ENCODE measurements at places on chromosomes 11 and 22.
A peak's percentile ranks its signal among the peaks of the same experiment; 100 is the strongest.

GRCh38 chr11:69667619-69668604 is 7.2 kb downstream of the LTO1 start:
- DNase-seq = no peak

DNA sequence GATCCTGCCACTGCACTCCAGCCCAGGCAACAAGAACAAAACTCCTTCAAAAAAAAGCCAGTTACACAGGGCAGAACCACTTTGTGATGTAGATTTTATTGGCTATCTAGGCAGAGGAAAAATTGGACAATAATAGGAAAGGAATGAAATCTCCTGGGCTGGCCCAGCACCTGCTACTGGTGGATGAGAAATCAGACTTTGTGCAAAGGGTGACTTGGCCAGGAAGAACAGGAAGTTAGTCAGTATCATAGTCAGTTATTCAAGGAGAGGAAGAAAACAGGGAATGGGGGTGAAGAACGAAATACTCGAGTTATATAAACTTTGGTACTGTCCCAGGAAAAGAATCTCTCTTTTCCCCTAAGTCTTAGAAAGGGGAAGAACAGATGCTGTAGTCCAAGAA is 11.0 kb upstream of the SPTBN2 start:
- no peak for DNase-seq

GRCh38 chr11:3341298-3341697 is 37.6 kb downstream of the ZNF195 start:
- peak; percentile 16 for DNase-seq

DNA sequence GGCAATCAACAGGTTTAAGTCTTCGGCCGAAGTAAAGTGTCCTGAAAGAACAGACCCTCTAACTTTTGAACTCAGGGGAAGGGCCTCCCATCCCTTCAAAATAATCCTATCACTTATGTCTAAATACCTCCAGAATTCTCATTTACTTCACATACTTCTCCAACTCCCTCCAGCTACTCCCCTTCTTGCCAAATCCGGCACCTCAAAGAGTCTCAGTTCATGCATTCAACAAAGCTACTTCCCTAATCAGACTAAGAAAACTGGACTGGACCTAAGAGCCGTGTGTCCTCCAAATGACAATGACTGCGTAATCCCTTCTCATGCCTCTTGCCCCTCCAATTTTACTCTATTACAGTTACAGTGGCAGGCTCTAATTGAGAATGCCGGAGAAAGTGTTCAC is 1.3 kb downstream of the DDB1 start:
- no peak for DNase-seq

DNA sequence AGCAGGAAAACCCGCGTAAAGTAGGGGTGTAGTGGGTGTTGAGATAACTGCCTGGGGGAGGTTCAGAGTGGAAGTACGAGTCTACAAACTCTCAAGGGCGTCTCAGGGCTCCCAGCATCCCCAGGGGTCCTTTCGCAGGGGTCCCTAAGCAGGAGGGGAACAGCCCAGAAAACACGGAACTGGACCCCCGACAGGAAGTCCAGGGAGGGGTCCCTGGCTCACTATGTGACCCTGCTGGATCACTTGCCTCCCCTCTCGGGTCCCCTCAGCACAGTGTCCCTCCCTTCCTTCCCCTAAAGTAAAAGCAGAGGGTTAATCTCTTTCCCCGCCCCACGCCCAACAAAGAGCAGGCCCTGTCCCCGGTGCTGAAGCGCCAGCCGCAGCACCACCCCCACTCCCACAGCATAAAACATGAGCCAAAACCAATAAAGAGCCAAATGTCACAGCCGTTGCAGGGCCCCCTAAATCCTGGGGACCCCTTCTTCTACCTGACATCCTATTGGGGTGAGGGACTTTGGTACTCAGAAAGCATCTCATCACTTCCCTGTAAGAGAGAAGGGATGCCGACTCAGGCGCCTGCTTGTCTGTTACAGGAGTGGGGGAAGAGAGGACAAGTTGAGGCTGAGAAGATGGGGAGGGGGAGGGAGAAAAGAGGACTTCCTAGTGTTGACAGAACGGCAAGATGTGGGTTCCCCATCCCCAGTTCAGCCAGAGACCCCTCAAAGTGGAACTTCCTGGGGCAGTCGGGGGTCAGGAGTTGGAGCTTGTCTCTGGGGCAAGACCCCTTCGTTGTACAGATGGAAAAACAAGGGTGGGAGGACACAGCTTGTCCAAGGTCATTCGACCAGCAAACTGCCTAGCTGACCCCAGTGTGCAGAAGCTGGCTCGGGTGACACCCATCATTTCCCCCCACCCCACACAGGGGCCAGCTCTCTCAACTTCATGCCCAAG is 1.4 kb upstream of the NEFH start:
- DNase-seq = no peak

GRCh38 chr11:111177037-111177871 is 68.3 kb upstream of the POU2AF2 start:
- DNase-seq = no peak

DNA sequence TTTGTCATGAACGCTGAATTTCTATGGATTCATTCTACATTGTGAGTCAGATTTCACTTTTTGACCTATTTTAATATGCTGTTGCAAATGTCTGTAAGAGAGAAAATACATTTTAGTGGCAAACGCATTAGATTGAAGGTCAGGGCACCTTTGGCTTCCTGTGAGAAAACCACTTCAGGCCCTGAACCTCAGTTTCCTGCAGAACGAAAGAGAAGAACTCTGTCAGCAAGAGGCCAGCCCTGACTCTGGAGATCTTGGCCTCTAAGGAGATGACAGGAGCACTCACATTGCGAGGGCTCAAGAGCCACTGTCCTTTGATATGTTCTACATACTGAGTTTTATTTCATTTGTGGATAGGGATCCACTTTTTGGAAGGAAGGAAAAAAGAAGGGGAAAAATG is 83.6 kb downstream of the KCNJ1 start:
- no peak for DNase-seq

GRCh38 chr11:6626971-6627761 is 7.9 kb upstream of the TPP1 start:
- no peak for DNase-seq

DNA sequence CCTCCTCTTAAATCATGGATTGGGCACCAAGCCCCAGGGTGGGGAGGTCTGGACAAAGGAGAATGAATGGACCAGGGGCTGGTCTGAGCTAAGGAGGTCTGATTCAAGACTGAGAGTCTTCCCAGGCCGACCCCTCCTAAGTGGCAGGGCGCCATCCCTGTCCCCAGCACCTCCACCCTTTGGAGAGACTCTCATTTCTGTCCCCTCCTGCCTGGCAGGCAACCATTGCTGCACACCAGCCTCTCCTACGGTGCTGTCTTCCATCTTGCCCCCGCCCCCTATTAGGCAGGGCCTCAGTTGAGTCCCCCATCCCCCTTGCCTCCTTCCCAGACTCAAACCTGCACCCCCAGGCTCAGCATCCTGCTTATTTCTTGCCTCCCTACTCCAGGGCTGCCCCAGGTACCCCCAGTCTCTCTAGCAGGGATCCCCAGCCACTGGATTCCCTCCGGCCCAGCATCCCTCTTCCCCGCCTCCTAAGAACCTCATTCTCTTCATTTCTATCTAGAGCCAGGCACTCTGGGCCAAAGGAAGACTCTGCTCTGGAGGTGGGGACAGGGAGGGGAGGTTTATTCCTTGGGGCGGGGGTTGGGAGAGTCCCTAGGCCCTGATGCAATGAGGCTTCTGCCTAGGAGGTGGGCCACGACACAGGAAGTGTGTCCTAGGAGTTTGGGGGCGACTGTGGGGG is 1.7 kb upstream of the RCOR2 start:
- DNase-seq = no peak

Data from NCI-H1105 (cell line).